ENCODE measurements at places on chromosomes 4 and X.

DNA sequence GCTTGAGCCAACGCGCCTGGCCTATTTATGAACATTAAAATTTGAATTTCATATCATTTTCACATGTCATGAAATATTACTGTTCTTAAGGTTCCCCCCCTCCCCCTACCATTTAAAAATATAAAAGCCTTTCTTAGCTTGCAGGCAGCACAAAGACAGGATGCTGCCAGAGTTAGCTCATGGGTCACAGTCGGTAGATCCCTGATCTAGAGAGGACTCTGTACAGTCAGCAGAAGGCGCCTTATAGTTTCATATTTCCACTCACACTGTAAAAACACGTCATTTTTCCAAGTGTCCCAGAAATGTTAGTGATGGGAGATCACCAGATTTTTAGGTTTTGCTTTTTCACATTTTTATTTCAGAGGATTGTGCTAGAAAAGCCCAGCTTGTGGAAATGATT lies 12.2 kb downstream of the NOCT start:
- DNase-seq: no peak

DNA sequence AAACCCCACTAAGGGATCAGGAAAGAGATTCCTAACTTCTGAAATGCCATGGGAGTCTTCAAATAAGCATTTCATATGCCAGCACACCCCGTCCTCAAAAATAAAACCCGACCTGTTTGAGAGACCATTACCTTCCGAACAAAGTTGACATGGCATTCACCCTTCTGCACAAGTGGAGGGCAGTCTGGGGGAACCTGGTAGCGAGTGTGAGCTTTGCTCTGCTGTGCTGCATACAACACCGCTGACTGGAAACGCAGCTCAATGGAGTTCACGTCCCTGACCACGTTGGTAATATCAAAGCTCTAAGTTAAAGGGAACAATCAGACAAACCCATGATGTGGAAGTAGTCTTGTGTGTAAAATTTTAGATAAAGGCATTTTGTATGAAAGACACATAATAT lies 38.0 kb downstream of the MANBA start:
- DNase-seq: no peak

GRCh38 chr4:158817562-158818296 lies 48.9 kb downstream of the FNIP2 start:
- no peak for DNase-seq

DNA sequence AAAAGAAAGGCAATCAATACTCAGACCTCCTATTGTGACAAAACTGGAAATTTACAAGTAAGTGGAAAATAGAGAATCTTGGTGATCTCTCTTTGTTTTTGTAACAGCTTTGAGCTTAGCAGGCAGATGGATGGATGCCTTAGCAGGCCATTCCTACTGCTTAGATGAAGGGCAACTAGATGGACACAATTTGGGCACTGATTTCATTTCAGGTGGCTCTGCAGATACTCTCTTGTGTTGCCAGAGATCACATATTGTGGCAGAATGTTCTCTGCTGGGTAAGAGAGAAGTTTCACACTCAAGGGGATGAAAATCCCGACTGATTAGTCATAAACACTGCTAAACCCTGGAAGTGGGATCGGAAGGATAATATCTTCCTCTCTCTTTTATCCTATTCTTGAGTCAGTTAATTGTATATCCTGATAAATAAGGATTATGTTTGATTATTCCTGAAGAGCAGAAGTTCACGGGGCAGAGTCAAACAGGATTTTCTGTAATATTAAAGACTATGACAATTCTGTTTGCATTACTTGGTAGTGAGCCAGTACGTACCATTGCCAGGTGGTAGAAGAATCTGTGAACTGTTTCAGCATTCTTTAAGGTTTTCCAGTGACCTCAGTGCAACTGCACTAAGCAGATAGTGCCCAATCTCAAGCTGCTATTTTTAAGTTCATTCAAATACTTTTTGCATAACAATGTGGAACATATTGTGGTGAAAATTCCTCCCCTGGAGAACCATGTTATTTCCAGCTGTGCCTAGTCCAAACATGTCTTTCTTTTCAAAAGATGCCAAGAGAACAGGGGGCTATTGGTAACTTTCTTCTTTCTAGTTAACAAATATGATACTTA lies 974.3 kb downstream of the FSTL5 start:
- DNase-seq: no peak

- no peak for DNase-seq
These were observed 649 bp upstream of the ARAF start for GRCh38 chrX:47560179-47560933.

- no peak for DNase-seq
These were observed 163.6 kb upstream of the MAP3K15 start for GRCh38 chrX:19678941-19679340.

DNA sequence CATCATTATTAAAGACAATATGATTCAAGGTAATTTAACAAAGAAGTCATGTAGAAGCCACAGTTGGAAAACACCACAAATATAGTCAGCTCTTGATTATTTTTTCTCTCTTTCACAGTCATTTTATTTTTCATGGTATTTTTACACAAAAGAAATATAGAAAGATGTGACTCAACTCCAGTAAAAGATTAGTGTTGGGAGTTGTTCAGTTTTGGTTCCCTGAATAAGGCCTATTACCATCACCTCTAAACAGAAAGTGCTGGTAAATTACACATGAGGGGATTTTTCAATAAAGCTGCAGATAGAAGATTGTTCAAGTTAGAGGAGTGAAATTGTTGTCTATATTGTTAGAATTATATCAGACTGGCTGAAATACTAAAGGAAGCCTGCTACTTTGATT lies 107.0 kb downstream of the DDIT4L start:
- DNase-seq: no peak

DNA sequence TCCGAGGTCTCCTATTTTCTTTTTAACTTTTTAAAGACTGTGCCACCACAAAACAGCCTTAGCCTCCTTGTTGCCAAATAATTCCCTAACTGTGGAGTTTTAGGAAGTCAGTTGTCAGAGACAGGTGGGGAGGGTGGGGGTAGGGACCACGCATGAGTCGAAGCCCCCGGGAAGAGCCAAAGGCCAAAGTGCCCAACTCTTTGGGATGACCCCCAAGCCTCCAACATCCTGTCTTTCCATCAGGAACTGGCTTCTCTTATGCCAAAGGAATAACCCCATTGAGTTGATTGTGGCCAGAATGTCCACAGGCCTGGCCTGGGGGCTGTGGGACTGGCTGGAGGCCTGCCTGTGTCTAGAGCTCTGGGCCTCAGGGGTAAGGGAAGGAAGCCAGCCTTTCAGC lies 5.8 kb downstream of the PRRG3 start:
- peak; percentile 63 for DNase-seq

DNA sequence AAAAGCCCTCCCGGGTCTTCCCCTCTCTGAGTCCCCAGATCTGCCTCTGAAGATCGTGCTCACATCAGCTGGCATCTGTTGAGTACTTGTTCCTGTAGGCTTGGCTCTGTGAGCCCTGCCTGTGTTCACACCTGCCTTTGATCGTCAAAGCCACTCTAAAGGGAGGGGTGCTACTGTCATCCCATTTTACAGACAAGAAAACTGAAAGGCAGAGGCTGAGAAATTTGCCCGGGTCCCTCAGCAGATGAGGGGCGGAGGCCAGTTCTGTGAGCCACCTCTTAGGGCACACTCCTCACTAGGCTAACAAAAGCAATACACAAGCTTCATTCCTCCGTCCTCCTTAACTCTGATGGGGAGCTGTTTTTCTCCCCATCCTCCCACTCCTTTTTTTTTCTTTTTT lies 655 bp downstream of the CYTL1 start:
- DNase-seq: no peak

GRCh38 chr4:155515444-155516075 lies 138.8 kb upstream of the MAP9 start:
- no peak for DNase-seq

DNA sequence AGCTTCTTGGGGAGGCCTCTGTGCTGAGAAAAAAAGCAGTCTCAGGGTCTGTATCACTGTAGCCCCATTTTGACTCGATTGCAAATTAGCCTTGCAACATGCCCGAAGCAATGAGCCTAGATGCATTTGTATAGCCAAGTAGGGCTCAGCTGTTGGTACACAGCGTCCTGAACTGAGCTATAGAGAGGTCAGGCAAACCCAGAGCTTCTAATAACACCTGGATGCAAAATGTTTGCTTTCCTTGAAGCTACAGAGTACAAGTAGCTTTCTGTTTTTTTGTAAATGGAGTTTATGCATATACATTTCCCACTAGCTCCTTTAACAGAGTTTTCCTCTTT lies 87.8 kb downstream of the PLAC1 start:
- DNase-seq: no peak

DNA sequence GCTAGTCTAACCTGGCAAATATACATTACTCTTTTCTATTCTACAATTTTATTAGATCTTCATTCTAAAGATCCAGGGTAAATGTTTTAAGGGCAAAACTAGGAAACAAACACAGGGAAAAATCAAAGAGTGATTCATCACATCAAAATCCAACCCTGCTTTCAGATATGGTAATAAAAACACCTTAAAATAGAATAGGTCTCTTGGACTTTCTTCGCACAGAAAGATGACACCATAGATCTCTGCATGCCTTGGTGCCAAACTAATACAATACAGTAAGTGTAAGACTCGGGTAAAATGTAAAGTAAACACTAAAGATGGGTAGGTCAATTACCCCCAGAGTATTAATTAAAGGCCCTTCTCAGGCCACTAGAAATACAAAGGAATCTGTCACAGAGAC lies 34.2 kb downstream of the LDB2 start:
- no peak for DNase-seq

DNA sequence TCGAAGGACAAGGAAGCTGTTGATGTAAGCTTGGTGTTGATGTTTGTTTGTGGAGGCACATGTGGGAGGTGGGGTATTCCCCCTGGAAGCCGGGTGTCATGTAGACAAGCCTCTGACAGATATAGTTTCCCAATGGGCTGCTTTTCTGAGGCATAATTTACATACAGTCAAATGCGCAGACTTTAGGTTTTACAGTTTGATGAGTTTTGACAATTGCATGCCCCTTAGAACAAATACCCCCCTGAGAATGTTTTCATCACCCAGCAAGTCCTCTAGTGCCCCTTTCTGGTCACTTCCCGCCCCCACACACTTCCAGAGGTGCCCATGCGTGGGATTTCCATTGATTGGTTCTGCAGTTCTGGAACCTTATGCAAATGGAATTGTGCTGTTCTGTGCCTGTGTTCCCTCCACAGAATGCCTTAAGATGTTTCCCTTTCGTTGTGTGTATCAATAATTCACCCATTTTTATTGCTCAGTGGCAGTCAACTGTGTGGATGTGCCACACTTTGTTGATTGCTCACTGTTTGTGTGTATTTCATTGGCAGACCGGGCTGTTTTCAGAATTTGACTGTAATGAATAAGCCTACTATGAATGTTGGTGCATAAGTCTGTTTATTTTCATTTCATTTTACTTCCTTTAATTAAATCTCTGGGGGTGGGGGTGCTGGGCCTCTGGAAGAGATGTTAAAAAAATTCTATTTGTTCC lies 8.5 kb downstream of the EVC start:
- no peak for DNase-seq

DNA sequence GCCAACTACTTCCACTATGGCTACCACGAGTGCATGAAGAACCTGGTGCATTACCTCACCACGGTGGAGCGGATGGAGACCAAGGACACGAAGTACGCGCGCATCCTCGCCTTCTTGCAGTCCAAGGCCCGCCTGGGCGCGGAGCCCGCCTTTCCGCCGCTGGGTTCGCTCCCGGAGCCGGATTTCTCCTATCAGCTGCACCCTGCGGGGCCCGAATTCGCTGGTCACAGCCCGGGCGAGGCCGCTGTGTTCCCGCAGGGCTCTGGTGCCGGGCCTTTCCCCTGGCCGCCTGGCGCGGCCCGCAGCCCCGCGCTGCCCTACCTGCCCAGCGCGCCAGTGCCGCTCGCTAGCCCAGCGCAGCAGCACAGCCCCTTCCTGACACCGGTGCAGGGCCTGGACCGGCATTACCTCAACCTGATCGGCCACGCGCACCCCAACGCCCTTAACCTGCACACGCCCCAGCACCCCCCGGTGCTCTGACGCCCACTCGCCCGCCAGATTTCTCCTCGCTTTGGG lies 2.1 kb downstream of the HELT start:
- DNase-seq: peak; percentile 81

- no peak for DNase-seq
These were observed 8.4 kb upstream of the HAUS7 start for GRCh38 chrX:153478746-153479145.

GRCh38 chr4:1627417-1628313 lies 56.4 kb downstream of the FAM53A start:
- DNase-seq: no peak

- no peak for DNase-seq
These were observed 8.3 kb downstream of the SPON2 start for GRCh38 chr4:1164040-1164439.

- no peak for DNase-seq
These were observed 66.0 kb downstream of the PGRMC2 start for GRCh38 chr4:128221586-128221985.

Measured in lower leg skin (tissue), 4 donors.